IPS DF 19.7 (cell line): ENCODE measurements at places on chromosomes 4 and X.

GRCh38 chrX:51569561-51569960 is 49.2 kb downstream of the CENPVL3 start:
- DNase-seq, result no peak

- no peak for DNase-seq
These were observed 64.0 kb downstream of the SOX3 start for GRCh38 chrX:140440876-140441275.

- DNase-seq, result no peak
These were observed 99.0 kb downstream of the ARSJ start for GRCh38 chr4:113880240-113881028.

- DNase-seq, result no peak
These were observed 73.1 kb downstream of the CPZ start for GRCh38 chr4:8665406-8666360.

GRCh38 chrX:149996515-149996914 is 58.2 kb upstream of the EOLA2 start:
- no peak for DNase-seq

GRCh38 chrX:56025872-56026571 is 206.1 kb upstream of the KLF8 start:
- no peak for DNase-seq

GRCh38 chr4:57971261-57971660 is 861.1 kb upstream of the IGFBP7 start:
- no peak for DNase-seq

DNA sequence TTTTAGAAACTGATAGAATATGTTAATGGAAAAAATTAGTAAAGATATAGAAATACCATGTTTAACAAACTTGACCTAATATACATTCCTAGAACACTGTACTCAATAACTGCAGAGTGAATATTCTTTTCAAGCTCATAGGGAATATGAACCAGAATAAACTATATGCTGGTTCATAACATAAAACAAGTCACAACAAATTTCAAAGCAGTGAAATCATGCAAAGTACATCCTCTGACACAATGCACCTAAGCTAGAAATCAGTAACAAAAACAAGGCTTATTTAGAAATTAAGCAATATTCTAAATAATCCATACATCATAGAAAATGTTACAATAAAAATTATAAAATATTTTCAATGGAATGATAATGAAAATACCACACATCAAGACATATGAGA is 9.2 kb upstream of the SEPSECS start:
- DNase-seq, result no peak

GRCh38 chrX:20265726-20266681 is 705 bp downstream of the RPS6KA3 start:
- no peak for DNase-seq

- DNase-seq, result no peak
These were observed 159.5 kb upstream of the FAT4 start for GRCh38 chr4:125155251-125155650.

- no peak for DNase-seq
These were observed 108.1 kb downstream of the TSPAN7 start for GRCh38 chrX:38669428-38669827.

DNA sequence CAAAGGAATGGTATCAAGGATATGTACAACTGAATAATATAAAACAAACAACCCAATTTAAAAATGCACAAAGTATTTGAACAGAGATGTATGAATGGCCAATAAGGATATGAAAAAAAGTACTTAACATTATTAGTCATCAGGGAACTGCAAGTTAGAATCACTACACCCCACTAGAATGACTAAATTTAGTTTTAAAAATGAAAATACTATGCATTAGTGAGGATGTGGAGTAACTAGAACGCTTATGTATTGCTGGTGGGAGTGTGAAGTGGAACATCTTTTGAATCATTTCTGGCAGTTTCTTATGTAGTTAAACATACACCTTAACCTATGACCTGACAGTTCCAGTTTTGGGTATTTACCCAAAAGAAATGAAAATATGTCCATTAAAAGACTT is 13.0 kb upstream of the SLC16A2 start:
- DNase-seq, result no peak

DNA sequence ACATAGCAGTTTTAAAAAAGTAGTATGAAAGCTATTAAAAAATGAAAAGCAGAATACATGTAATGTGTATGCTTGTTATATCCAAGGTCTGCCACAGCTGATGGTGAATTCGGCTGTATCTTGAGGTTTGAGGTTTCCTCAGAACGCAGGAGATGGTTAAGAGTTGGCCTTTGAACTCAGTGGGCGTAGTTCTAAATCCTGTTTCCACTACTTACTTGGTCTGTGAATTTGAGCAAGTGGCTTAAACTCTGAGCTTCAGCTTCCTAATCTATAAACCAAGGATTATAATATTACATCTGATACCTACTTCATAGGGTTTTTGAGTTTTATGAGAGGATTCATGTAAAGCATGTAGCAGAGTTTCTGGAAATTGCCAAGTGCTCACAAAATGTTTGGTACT is 125.2 kb downstream of the STIM2 start:
- DNase-seq, result no peak

GRCh38 chr4:184655889-184656869 is 6.6 kb downstream of the PRIMPOL start:
- DNase-seq, result no peak

GRCh38 chr4:93748373-93749291 is 79.9 kb upstream of the ATOH1 start:
- DNase-seq, result no peak

GRCh38 chr4:150131581-150132228 is 53.5 kb downstream of the DCLK2 start:
- DNase-seq, result no peak

- DNase-seq, result no peak
These were observed 216.3 kb upstream of the BCOR start for GRCh38 chrX:40314070-40314469.

GRCh38 chr4:637536-638280 is 12.3 kb downstream of the PDE6B start:
- DNase-seq, result no peak

DNA sequence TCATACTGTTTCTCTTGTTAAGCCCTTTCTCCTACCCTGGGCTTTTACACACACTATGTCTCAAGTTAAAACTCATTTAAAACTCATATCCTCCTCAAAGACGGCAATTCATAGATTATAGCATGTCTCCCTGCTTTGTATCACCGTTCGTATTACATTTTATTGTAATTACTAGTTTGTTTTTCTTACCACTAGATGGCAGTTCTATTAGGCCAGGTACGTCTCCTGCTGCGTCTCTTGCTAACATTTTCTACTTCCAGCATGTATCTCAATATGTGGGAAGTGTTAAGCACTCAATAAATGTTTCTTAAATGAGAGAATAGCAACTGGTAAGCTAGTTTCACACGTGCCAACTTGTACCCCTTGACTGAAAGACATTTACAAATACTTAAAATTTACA is 450.3 kb upstream of the PCDH7 start:
- no peak for DNase-seq

DNA sequence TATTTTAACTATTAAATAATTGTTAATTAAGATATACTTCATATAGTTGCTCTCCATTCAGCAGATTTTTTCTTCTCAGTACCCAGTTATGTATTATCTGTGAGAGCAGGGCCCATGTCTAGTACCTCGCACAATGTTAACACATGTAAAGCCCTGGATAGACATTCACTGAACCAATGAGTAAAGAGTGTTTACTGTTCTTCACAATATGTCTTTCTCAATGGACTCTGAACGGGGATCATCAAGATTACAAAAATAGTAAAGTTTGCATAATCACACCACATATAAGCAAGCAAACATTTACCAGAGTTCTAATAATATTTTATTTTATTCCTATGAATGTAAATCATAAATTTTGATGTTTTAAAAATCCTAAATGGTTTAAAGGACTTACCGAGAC is 47.1 kb downstream of the FBXO8 start:
- no peak for DNase-seq

- no peak for DNase-seq
These were observed 326.5 kb upstream of the GATB start for GRCh38 chr4:152087335-152087734.

- DNase-seq, result no peak
These were observed 16.4 kb upstream of the NKRF start for GRCh38 chrX:119622356-119623232.

GRCh38 chr4:20255251-20255586 is 3.5 kb downstream of the SLIT2 start:
- no peak for DNase-seq

DNA sequence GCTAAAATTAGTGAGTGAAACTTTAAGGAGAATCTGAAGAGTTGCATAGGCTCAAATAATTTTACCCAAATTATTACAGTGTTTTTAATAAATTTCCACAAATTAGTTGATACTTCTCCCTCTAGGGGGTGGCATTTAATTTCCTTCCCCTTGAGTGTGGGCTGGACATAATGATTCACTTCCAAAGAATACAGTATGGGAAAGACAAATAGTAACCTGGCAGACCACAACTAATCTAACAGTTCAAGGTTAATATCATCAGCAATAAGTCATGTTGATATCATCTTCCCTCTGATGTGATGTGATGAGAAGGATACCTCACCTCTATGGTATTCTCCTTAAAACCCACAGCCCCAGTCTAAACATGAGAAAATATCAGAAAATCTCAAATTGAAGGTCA is 15.5 kb downstream of the PFKFB1 start:
- no peak for DNase-seq

DNA sequence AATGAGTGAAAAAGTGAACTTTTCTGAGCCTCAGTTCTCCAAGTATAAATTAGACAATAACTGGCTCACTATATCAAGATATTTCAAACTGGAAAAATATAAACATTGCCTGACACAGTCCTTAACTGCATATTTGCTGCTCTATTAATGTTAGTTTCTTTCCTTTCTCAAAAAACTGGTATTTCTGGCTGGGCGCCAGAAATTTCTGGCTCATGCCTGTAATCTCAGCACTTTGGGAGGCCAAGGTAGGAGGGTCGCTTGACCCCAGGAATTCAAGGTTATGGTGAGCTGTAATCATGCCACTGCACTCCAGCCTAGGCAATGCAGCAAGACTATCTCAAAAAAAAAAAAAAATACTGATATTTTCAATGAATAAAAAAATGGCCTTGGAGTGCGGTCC is 227.0 kb downstream of the MAGEB17 start:
- no peak for DNase-seq

DNA sequence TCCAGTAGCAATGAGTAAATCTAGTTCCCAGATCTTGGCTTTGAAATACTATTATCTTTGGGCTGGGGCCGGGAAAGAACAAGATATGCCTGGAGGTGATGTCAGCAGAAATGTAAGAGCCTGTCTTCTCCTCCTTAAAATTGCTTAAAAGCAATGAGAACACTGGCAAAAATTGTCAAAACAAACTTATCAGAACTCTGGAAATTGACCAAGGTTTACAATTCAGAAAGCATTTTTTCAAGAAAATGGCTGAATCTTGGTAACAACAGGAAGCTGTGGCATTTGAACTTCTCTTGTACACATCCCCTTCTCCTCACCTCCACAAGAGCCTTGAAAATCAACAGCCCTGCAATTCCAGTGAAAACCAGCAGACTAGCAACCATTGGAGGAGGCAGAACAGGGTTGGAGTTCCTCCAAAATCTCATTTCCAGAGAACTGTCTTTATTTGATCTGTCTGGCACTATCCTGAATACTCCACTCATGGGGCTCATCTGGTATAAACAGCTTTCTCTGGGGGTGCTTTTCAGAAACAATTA is 13.5 kb downstream of the TIMP1 start:
- no peak for DNase-seq

DNA sequence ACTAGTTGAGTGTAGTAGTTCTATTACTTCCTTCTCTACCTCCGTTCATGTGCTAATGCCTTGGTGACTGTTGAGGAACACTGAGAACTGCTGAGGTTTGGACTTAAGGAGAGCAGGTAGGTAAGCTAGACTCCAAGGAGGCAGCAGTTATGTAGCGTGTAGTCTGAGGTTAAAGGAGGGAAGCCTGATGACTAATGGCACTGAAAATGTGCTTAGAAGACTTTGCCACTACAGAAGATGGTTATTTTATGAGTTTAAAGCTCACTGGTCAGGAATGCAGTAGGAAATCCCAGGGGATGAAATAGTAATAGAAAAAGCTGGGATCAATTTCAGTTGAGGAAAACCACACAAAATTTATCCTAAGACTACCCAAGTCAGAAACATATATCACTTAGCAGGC is 1077.3 kb downstream of the RAPGEF2 start:
- DNase-seq, result no peak

DNA sequence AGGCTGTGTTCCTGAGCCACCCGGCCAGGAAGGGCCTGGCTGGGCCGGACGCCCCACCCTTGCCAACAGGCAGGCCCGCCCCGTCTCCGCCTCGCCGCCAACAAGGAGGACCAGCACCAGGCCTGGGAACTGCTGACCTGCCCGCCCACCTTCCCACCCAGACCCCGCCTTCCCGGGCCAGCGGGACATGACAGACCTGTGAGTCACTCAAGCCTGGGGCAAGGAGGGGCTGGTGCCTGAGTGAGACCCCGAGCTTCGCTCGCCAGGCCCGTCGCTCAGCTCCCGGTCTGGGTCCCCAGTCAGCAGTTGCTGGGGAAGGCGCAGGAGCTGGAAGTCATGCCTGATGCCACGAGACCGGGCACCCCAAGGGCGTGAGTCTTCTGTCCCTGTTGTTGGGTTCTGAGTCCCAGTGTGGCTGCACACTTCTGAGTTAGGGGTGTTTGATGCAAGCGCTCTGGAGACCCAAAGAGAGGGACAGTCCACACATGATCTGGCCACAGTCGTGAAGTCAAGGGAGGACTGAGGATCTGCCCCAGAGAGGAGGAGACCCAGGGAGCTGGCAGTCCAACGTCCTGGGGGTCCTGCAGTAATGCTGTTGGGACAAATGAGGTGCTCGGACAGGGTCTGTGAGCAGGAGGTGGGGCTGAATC is at the start of gene DNASE1L1:
TSS of gene DNASE1L1 (minus strand) at position 33 of the 650 bp plus-strand sequence. CDS start 3,686 bp downstream, outside the sequence.
- DNase-seq, result no peak

GRCh38 chr4:74431113-74431826 is 13.7 kb upstream of the AREG start:
- DNase-seq, result no peak

GRCh38 chr4:96652158-96652557 is 812.3 kb downstream of the PDHA2 start:
- DNase-seq, result no peak

DNA sequence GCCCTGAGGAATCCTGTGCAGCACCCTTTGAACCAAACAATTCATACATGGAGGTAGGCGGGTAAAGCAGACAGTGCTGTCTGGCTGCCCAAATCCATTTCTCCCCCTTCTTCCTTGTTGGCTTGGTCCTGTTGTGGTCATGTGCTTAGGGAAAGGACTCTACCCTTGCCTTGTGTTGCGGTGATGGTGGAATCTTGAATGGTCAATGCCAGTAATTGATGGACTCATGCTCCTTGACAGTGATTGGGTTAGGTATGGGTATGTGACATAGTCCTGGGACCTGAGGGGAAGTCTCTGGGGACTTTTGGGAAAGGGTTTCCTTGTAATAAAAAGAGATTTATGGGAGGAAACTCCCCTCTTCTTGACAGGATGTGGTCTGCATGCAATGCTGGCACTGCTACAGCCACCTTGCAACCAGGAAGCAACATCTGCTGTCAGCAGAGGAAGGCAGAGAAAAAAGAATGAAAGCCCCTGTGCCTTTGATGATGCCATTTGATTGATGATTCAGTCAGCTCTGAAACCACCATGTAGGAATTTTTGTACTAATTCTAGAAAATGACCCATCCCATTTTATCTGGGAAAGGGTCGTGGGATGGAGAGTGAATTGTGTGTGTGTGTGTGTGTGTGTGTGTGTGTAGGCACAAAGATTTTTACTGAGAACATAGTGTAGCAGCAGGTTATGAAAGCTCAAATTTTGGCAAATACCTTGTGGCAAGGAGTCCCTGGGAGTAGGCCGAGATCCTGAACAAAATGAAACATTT is 30.0 kb upstream of the HUWE1 start:
- DNase-seq, result no peak
